ENCODE measurements at places on chromosomes 2 and 18.

DNA sequence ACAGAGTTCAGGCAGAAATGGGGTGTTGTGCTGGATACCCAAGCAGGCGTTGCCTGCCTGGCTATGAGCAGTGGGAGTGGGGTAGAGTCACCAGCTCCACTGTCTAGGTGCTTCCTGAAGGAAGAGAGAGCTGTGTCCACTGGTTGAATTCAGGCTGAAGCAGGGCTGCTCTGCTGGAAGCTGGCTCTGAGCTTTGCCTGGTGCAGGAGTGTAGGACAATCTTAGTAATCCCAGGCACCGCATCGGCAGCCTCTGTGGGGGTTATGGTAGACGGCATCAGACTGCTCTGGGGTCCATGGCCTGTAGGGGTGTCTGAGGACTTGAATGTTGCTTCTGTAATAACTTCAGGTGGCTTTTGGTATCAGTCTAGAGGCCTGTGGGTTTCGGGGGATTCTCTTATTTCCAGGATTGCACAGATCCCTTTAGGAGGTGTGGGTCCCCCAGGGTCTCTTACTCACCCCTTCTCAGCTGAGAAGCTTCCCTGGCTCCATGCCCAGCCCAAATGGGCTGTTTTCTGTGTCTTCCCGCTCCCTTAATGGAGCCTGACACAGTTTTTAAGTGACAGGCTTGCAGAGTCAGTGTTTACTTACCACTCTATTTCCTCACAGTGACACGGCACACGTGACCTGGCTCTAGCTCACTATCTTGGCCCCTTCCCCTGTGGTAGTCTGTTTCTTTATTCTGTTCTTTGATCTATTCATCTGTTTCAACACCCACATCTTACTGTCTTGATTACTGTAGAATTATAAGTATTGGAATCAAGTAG is 644.3 kb downstream of the CBLN2 start:
- peak; percentile 6 for DNase-seq

- DNase-seq = no peak
Measured at GRCh38 chr18:987325-988186, 82.9 kb downstream of the ADCYAP1 start.

GRCh38 chr2:187447336-187447735 is 716 bp downstream of the CALCRL start:
- no peak for DNase-seq

- no peak for DNase-seq
Measured at GRCh38 chr2:186639939-186640338, 50.1 kb downstream of the ITGAV start.

- DNase-seq = no peak
Measured at GRCh38 chr2:197195518-197195917, 115.1 kb downstream of the ANKRD44 start.

DNA sequence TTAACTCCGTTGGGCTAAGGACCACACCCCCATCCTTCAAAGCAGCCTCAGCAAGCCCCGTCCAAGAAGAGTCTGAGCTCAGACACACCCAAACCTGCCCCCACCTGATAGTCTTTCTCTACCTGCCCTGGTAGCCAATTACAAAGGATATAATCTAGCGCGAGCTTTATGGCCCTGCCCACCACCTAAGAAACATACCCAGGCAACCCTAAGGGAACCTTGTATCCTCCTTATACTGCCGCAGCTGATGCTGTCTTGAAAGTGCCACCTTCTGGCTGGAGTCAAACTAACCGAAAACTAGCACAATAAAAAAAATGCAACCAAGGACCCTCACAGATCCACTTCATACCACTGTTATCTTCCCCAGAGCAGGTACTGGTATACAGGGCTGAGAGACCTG is 628.3 kb upstream of the REG3G start:
- DNase-seq = no peak

GRCh38 chr2:158179660-158180059 is 78.0 kb downstream of the UPP2 start:
- DNase-seq = no peak

DNA sequence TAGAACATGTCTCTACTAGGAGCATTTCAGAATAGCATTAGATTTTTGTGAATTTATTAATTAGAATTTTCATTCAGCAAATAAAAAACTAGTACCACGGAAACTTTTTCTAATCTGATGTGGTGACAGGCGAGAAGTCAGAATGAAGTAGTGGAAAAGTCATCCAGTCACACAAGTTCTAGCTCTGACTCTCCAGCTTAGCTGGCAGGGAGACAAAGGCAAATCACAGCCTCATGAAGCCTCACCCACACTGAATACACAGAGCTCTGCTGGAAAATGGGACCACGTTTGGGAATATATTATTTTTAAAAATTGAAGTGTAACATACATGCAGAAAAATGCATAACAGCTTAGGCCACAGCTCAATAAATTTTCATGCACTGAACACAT is 86.1 kb downstream of the L3MBTL4 start:
- no peak for DNase-seq

GRCh38 chr2:179595284-179595683 is 266.1 kb downstream of the ZNF385B start:
- DNase-seq = peak; percentile 37

- no peak for DNase-seq
Measured at GRCh38 chr18:36595818-36596215, 233.0 kb downstream of the TPGS2 start.

GRCh38 chr18:59049721-59050660 is 89.7 kb upstream of the SEC11C start:
- no peak for DNase-seq

- DNase-seq = no peak
Measured at GRCh38 chr2:143953451-143954030, 566.4 kb downstream of the ZEB2 start.

DNA sequence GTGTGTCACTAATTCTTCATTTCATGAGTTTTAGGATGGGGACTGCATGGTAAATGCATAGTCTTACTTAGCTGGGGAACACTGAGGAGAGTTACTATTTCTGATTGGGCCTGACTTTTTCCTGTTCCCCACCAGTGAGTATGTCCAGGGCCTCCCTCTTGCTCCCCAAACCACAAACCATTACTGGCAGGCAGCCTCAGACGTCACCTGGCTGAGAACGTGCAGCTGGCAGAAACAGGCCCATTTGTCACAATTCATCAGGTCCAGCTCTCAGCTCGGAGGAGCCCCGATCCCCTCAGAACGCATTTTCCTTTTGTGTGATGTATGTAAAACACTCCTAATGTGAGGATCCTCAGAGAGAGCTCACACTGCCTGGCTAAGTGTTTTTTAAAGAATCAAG is 71.7 kb upstream of the SIX3 start:
- no peak for DNase-seq

GRCh38 chr2:151845481-151845880 is 17.3 kb upstream of the ARL5A start:
- no peak for DNase-seq

DNA sequence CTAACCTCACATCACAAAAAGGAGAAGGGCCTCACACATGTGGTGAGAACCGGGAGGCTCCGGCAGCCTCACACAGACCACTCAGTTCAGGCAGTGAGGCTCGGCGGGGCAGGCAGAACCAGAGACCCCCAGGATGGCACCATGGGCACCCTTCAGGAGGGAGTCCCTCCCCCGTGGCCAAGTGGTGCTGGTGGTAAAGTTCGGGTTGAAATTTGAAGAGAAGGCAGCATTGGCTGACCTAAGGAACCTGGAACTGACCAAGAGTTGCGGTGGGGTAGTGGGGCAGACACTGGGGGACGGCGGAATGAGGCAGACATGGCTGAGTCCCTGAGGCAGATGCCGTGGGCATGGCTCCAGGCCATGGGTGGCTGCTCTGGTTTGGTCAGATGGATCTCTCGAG is 239.3 kb upstream of the MYT1L start:
- DNase-seq = no peak

DNA sequence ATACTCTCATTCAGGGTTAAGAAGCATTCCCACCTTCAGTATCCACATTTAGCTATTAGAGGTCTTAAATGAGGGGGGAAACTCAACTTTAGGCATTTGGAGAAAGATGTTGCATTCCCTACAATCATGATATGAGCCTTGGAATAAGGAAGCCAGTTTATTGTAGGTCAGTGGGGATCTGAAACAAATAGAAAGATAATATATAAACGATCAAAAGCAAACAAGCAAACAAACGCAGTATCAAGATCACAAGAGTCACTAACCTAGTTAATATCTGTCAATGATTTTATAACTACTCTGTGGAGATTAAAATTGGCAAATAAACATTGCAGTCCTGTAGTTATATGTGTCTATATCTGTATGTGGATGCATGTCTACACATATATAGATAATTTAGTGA is 152.4 kb upstream of the LRATD1 start:
- DNase-seq = no peak

DNA sequence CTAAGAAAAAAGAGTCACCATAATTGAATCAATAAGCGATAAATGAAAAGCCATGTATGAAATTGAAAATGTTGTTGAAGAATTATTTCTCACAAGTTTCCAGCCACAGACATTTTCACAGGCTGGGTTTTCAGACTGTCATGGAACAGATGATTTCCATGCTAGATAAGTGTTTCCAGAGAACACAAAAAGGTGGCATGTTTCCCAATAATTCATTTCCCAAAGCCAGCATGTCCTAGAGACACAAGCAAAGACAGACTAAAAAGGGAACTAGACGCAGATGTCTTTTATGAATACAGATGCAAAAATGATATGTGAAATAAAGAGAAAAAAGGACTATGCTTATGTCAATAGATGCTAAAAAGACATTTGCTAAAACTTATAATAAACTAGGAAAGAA is 255.1 kb downstream of the EIPR1 start:
- no peak for DNase-seq

GRCh38 chr2:205984381-205984780 is 101.6 kb downstream of the INO80D start:
- DNase-seq = no peak

DNA sequence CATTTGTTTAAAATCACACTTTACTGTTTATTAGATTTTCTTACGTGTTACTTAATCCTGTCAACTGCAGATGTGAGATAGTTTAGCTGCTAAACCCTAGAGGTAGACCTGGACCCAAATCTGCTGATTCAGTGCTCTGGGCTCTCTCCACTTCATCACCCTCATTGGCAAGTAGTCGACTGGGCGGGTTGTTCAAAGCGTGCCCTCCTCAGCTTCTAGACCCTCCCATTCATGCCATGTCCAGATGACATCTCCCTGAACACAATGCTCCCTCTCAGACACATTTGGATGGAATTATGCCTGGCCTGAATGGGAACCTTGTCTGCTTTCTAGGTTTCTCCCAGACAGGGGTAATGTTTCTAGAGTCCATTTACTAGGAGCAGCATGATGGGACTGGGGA is 43.7 kb downstream of the RPIA start:
- no peak for DNase-seq

GRCh38 chr2:135980434-135981079 is 4.9 kb downstream of the DARS1 start:
- no peak for DNase-seq

DNA sequence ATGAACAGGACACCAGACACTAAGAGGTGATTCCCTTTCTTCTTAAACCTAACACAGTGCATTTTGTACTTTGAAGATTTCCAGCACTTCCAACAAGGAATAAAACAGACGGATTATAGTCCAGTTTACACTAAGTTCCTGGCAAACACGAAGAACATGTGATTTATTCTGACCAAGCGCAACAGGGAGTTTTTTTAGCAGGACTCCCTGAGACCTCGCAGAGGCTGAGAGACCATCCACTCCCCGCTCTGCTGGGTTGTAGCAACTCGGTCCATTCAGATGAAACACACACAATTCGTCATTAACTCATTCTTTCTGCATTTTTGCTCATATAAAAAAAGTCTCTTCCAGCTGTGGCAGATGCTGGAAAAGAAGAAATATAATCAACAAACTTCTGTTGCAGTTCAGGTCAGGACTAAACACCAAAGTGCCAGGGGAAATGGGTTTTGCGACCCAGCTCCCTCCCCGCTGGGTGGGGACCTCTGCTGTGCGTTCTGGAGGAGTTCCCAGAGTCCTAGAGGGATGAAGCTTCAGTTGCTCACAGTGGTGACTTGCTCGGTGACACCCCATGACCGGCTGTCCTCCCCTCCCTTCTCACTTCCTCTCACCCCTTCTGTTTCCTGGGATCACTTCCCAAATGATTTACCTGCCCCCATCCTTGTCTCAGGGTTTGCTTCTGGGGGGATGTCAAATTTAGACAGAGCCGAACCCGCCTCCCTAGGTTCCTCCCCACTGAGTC is 52.5 kb downstream of the KCNF1 start:
- no peak for DNase-seq

- no peak for DNase-seq
Measured at GRCh38 chr2:39871291-39871761, 92.3 kb upstream of the THUMPD2 start.

DNA sequence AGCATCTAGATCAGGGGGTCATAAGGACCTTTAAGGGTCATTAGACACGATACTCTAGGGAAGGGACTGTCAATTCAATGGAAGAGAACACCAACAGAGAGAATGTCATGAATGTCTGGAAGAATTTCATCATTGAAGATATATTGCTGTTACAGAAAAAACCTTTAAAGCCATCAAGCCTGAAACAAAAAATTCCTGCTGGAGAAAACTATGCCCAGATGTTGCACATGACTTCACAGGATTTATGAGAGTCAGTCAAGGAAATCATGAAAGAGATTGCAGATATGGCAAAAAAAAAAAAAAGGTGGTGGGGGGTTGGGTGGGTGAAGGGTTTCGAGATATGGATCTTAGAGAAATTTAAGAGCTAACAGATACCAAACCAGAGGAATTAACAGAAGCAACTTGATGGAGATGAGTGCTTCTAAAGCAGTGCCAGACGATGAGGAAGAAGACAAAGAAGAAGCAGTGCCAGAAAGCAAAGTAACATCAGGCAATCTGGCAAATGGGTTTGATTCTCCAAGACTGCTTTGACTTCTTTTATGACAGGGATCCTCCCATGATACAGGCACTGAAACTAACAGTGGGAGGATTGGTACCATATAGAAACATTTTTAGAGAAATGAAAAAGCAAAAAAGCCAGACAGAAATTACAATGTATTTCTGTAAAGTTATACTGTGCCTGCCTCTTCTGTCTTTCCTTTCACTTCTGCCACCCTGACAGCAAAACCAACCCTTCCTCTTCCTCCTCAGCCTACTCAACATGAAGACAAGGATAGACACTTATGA is 28.5 kb downstream of the MAP4K3 start:
- no peak for DNase-seq

- no peak for DNase-seq
Measured at GRCh38 chr2:54048117-54048785, 67.2 kb upstream of the ACYP2 start.

DNA sequence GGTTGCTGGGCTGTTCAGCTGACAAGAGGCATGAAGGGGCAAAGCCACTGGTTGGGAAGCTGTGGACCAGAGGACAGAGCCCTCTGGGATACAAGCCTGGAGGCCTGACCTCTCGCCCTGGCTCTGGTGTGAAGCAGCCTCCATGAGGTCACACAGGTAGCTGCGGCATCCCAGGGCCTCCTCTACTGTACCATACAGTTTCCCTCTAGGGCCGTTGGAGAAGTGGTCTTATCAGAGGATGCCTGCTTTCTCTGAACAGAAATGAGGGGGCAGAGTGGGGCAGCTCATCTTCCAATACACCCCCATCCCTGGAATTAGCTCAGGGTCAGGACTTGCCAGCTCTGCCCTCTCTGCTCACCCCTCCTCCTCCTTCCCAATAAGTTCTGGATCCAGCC is 135.1 kb upstream of the SMAD2 start:
- DNase-seq = no peak

GRCh38 chr2:60847854-60848253 is 33.5 kb upstream of the REL start:
- DNase-seq = no peak
